ENCODE measurements at places on chromosomes 5 and 9. TPM values are rescaled to one million over a fixed set of nuclear protein-coding genes. Genes with fewer than 3 reads are reported as not detected.

CKS2 gene
- total RNA-seq = 132 TPM

SAXO1 gene
- not detected for total RNA-seq

SHISAL2B gene
- not detected for total RNA-seq

SLCO4C1 gene
- total RNA-seq = 0.90 TPM

FRMPD1 gene
- 0.21 TPM for total RNA-seq

CLIC3 gene
- total RNA-seq = 6.2 TPM

SLC34A3 gene
- not detected for total RNA-seq

FOXD1 gene
- total RNA-seq = 63.3 TPM

NXNL2 gene
- total RNA-seq = 1.4 TPM

ADGRV1 gene
- 0.49 TPM for total RNA-seq

GRCh38 chr5:151072630-151073025, 8.2 kb downstream of the TNIP1 start:
- no peak for DNase-seq

GRCh38 chr5:75088648-75089047, 36.3 kb upstream of the GCNT4 start:
- no peak for DNase-seq

DNA sequence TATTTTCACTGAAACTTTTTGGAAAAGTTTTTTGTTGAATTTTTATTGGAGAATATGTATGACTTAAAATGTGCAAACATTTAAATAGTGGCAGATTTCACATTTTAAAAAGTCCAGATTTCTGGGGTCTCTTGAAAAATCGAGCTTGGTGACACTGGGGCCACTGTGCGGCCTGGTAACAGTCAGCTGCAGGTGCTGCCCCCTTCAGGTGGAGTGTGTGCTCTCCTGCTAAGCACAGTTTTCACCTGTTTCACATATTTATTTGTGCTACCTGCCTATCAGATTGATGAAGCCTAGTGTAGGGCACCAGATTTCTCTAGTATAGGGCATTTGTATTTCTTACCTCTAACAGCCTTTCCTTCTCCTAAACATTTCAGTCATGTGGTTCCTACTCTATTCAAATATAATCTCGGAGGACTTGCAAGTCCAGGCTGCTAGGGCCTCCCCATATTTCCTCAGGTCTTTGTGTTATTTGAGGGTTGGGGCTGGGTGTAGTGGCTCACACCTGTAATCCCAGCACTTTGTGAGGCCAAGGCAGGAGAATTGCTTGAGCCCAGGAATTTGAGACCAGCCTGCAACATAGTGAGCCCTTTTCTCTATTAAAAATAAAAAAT, 95.8 kb upstream of the KLF9 start:
- no peak for DNase-seq

- DNase-seq = no peak
Measured at GRCh38 chr9:91603932-91604331, 180.3 kb upstream of the NFIL3 start.

GRCh38 chr5:172797771-172798191, 26.8 kb upstream of the DUSP1 start:
- no peak for DNase-seq

DNA sequence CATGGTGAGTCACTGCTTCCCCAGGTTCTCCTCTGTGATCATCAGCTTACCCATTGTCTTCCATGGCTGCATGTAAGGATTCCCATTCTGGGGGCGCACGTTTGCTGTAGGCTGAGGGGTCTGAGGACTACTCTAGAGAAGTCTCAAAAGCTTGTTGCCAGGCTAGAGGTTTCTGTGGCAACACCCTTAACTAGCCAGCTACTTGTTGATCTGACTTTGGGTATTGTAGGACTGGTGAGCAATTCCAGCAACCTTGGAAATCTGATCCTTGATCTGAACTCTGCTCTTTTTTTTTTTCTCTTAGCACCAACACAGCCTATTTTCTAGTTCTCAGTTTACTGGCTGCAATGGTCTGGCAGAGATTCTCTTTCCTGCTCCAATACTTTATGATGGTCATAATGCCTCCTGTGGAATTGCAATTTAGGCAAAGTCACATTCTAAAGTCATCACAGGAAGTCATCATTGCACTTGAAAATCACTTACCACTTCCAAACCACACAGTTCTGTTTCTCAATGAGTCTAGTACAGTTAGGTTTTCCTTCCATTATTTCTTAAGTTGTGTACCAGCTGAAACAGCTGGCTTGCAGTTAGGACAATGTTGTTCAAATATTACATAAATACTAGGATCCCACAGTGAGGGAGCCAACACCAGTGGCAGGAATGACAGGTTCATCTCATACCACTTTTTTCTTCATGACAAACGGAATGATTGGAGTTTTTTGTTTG, 110.3 kb downstream of the SLC12A2 start:
- no peak for DNase-seq

DNA sequence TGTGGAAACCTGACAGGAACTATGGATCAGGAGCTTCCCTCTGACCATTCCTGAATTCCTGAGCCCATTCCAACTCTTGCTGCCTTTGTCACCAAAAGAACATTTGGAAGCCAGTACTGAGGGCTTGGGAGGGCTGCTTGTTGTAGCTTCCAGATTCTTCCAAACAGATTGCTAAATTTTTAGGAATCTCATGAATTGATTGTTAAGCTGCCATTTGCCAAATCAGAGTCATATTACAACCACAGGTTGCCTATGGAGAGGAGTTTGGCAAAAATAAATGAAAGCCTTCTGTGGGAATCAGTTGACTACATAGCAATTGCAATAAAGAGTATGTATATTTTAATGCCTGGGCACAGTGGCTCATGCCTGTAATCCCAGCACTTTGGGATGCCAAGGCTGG, 39.2 kb upstream of the SLC28A3 start:
- DNase-seq = no peak

DNA sequence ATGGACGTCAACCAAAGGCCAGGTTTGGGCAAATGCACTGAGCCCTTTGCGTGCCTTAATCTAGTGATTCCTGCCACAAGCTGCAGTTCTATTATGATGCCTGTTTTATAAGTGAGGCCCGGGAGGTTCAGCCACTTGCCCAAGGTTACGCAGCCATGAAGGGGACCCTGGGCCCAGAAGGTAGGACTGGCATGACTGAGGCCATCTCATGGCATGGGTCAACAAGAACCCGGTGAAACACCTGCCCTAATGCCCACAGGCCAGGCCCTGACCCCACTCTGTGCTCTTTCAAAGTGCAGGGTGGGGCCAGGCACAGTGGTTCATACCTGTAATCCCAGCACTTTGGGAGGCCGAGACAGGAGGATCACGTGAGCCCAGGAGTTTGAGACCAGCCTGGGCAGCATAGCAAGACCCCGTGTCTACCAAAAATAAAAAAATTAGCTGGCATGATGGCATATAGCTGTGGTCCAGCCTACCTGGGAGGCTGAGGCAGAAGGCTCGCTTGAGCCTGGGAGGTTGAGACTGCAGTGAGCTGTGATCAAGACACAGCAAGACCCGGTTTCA, 8.6 kb downstream of the NINJ1 start:
- no peak for DNase-seq

DNA sequence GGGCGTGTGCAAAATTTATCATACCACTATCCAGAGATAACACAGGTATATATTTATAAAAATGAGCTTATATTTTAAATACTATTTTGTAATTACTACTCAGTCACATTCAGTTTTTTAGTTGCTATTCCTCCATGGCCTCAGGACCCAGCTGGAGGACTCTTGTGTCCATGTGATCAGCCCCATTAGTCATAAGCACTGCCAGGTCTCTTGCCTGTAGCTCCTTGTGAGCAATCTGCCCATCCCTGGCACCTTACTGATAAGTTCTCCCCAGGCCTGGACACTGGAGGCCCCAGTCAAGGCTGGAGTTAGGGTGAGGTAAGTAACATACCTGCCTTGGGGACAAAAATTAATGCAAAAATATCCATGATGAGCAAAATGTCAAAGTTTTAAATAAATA, 29.5 kb upstream of the ADRB2 start:
- no peak for DNase-seq

DNA sequence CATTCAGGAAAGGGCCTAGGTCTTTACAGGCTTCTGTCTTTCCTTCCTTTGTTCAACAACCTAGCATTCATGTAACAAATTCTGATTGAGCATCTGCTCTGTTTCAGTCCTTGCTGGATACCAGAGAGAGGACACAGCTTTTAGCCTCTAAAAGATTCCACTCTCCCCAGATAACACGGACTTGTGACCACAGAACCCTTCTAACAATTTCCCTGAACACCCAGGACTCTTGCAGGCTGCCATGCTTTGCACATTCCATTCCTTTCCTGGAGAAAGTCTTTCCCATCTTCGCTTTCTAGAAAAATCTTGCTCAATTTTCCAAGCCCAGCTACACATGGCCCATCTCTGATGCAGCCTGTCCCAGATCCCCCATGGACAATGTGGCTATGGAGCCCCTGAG, 310.9 kb downstream of the ACTL7B start:
- no peak for DNase-seq

GRCh38 chr5:54852007-54852406, 133.4 kb downstream of the ESM1 start:
- DNase-seq = no peak

DNA sequence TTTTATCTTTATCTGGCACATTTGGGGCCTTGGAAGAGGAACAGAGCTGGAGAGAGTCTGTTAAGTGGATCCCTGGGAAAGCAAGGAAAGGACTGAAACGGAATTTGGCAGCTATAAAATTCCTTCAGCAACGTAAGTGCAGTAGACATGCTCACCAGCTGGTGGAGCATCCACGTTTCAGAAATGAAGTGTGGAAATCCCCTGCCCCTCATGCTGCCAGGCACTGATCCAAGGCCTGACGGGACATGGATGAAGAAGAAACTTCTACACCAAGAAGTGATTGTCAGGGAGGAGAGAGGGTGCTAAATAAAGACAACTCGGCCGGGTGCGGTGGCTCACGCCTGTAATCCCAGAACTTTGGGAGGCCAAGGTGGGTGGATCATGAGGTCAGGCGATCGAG, 209.3 kb downstream of the ROR2 start:
- no peak for DNase-seq

- no peak for DNase-seq
Measured at GRCh38 chr9:12972608-12973589, 198.1 kb downstream of the LURAP1L start.

DNA sequence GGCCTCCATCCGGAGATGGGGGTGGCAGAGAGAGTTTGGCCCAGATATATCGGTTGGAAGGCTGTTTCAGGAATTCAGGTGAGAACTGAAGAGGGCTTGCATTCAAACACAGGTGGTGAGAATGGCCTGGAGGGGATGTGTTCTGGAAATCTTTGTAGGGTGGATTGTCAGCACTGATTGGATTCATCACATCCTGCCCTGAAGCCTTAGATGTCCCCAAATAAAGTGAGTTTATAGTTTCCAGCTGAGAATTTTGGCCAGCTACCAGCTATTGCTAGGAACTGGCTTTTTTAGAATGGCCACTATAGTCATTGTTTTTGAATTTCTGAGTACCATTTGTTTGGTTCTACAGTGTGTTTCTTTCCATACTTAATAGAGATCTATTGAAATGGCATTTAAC, 46.1 kb upstream of the ANKH start:
- DNase-seq = no peak

DNA sequence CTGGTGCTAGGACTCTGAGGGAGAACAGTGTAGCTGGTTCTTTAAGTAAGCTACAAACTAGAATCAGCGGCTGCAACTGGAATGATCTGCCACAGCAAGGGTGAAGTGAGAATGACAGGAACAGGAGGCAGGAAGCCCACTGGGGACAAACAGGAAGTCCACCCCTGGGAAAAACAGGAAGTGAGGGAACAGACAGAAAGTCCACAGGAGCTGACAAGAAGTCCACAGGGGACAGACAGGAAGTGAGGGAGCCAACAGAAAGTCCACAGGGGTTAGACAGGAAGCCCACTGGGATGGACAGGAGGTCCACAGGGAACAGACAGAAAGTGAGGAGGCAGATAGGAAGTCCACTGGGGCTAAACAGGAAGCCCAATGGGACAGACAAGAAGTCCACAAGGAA, 15.5 kb downstream of the ADAMTS16 start:
- DNase-seq = no peak

GRCh38 chr9:133089271-133089671, 27.5 kb downstream of the CEL start:
- DNase-seq = no peak

- DNase-seq = no peak
Measured at GRCh38 chr9:96620832-96621269, 1.2 kb upstream of the CDC14B start.
